NCI-H510A treated with DMSO at 0.1 percent for 48 hours (cell line): ENCODE measurements at places on chromosomes 11 and 22.
A peak's percentile ranks its signal among the peaks of the same experiment; 100 is the strongest.

GRCh38 chr11:20032127-20032526 is 128.1 kb downstream of the DBX1 start:
- DNase-seq = no peak

- no peak for DNase-seq
These were observed 2.2 kb upstream of the YWHAH start for GRCh38 chr22:31942091-31942490.

- no peak for DNase-seq
These were observed 2.8 kb downstream of the RIC8A start for GRCh38 chr11:210122-210802.

GRCh38 chr11:39541945-39542351 is 1917.5 kb downstream of the LRRC4C start:
- DNase-seq = no peak

DNA sequence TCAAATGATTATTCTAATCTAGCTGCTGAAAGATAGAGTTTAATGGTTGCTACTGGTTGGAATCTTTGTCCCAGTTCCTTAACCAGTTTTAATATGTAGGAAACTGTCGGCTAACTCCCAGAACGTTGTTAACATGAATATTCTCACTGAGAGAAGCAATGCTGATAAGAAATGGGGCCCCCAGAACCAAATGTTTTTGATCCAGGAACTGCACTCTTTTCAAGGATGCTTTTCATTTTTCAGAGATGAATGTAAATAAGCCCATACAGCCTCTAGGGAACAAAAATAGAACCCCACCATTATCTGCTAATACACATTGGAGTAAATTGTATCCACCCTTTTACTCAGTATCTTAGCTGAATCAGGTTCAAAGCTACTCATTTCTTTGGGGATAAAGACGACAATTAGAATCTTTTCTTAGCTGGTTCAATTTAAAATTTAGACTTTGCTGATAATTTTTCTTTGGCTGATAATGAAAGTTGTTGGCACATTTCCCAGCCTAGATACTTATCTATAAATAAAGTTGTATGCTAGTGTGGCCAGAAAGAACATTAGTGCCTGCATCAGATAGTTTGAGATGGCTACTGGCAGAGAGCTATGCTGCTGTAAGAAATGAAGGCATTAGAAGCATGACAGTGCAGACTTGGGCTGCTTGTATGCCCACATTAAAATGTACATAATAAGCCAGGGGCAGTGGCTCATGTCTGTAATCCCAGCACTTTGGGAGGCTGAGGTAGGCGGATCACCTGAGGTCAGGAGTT is 323.3 kb upstream of the PDGFD start:
- DNase-seq = no peak

DNA sequence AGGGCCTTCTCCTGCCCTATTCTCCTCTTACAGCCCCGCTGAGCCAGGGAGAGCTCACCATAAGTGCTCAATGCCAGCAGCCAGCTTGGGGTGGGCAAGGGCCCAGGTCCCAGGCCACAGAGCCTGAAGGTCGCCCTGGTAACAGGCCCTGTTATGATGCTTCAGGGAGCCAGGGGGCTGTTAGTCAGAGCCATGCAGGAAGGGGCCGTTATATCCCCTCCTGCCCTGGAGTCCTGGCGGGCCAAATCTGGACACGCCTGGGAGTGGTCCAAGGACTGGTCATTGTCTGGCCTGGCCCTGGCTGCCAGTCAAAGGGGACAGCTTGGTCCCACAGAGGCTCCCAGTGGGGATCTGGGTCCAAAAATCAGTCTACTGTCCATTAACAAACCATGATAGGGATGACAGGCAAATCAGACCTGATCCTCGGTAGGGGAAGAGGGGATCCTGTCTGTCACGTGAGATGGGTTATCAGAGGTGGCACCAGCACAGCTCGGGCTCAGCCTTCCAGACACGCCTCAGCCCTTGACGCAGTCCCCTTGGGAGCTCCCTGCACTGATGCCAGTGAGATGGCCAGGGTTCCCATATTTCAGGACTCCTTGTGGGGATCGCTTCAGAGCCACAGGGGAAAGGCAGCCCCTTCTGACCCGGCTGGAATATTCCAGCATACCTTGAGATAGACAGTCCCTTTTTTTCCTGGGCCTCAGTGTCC is 55.9 kb downstream of the LRRC32 start:
- DNase-seq = no peak

DNA sequence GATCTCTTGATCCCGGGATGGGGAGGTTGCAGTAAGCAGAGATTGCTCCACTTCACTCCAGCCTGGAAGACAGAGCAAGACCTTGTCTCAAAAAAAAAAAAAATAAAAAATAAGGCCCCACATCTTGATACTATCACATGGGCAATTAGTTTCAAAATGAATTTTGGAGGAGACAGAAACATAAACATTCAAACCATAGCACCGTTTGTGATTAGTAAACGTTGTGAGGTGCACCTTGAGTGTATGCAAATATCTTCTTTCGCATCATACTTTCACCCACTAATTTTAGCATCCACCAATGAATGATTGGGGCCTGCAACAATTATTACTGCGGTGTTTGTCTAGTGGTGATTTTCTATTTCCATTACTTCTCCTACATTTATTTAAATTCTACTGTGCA is 11.0 kb upstream of the SPDYC start:
- DNase-seq = no peak

GRCh38 chr22:23576681-23577080 is 3.4 kb downstream of the IGLL1 start:
- no peak for DNase-seq

- DNase-seq = no peak
These were observed 112.0 kb downstream of the PLEKHA7 start for GRCh38 chr11:16902182-16902581.

DNA sequence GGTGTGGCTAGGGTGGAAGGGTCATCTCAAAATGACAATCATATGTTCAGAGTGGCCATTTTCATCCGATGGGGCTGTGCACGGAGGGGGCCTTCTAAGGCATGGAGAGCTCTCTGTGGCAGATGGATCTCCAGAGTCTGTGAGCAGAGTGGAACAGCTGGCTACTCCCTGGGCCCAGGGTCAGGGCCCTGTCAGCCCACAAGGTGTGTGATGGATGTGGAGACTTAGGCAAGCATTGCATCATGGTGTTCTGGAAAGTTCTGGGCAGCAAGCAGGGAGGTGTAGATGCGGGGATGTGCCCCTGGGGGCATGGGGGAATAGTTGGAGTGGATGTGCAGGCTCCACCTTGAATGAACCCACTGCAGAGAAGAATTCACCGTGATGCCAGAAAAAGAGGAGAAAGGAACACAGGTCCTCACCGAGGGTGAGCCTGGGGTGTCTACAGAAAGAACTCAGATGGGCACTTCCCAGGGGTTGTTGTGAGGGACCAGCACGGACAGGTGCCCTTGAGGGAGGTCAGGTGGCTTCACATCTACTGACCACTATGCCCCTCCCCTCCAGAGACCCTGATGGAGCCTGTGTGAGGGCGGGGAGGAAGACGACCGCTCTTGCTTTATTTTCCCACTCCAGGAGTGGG is 51.1 kb downstream of the CHRDL2 start:
- no peak for DNase-seq

- no peak for DNase-seq
These were observed 17.3 kb downstream of the RHOD start for GRCh38 chr11:67073908-67074307.

DNA sequence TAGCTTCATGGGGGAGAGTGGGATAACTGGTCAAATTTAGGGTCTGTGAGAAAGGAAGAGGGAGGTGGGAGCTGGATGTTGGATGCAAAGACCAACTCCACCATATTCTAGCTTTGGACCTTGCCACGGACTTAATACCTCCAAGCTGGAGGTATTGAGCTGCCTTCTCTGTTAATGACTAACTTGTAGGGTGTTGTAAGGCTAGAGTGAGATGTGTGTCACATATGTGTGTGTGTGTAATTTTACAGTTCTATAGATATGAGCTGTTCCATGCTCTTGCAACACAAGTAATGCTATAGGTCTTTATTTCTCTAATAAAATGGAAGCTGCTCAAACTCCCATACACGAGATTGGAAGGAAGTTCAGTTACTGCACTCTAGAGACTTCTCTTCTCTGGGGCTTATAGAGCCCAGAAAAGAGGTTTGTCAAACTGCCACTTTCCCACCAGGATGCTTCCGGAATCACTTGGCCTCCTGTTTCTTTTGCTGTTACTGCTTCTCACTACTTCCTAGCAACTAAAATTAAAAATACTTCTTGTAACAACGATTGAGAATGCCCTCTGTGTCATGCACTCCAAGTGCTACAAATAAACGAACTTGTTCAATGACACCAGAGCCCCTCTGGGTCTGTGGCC is 16.0 kb upstream of the FJX1 start:
- DNase-seq = no peak

- peak; percentile 56 for DNase-seq
These were observed 789 bp upstream of the KDM2A start for GRCh38 chr11:67118181-67118766.

DNA sequence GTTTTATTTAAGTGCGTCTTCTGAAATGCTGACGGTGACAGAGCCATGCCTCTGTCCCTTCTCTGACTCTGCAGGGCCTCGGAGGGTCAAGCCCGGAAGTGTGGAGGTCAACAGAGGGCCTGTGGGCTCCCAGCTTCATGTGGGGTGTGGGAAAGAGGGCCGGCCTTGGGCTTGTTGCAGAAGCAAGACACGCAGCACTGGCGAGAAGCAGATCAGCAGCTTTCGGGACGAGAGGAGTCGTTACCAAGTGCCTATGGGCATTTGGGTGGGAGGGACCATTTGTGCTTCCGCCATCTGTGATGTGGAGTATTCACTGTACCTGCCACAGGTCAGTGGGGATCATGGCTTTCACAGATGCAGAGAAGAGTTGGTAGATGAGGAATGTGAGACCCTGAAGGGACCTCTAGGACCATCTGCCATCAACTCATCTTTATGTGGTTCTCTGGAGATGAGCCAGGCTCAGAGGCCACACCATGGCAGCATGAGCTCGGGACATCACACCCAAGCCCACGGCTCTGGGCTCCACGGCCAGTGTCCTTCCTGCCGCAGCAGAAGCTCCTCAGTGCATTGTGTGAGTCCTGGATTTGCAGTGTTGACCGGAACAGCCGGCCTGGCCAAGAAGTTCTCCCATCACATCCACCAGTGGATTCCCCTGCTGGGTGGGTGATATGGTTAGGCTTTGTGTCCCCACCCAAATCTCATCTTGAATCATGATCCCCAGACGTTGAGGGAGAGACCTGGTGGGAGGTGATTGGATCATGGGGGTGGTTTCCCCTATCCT is 590.7 kb downstream of the TBC1D22A start:
- no peak for DNase-seq

GRCh38 chr11:102478673-102479299 is 26.2 kb upstream of the TMEM123 start:
- DNase-seq = no peak

DNA sequence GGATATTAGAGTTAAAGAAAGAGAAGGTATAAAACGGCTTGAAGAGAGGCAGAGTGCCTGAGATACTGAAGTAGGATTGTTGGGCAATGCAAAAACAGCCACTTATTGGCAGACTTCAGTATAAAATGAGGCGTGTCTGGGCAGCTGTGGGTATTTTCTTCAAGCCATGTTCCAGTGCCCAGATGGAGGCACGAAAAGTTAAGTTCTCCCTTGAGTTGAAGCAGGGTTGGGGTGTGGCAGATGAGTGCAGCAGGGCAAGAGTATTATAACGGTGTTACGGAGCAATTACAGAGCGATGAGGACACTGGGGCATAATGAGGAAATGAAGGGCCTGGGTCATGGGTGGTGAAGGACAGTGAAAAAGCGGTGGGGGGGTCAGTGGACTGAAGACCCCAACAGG is 73.7 kb upstream of the CREB3L1 start:
- no peak for DNase-seq

- DNase-seq = peak; percentile 56
These were observed 7.5 kb upstream of the MS4A7 start for GRCh38 chr11:60370811-60371298.

DNA sequence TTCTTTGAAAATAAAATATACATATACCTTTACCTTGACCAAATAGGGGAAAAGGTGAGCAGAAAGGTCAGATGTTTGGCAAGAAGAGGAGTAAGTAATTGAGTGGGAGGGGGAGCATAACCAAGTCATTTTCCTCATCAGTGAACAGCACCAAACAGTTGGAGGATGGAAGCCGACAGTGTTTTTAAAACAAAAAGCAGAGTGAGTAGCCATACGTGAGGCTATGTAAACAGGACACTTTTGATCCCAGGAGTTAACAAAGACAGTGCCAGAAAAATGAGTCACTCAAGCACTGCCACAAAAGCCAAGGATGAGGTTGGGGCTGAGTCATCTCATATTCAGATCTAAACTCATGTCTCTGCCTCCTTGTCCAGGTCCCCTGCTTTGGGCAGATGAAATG is 734.7 kb downstream of the KCNA4 start:
- DNase-seq = no peak

DNA sequence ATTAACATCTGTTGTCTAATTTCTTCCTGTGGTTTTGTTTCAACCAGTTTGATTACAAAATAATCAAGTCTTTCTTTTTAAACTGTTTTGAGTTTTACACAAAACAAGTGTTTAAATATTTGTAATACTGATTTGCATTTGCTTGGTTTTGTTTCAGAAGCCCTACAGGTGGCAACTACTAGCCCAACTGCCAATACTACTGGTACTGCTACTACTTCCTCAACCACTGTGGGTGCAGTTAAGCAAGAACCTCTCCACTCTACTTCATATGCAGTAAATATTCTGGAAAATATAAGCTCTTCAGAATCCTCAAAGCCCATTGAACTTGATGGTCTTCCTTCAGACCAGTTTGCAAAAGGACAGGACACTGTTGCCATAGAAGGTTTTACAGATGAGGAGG is 61.1 kb downstream of the QSER1 start:
- DNase-seq = no peak

GRCh38 chr11:122717264-122717867 is 61.8 kb downstream of the UBASH3B start:
- DNase-seq = no peak

DNA sequence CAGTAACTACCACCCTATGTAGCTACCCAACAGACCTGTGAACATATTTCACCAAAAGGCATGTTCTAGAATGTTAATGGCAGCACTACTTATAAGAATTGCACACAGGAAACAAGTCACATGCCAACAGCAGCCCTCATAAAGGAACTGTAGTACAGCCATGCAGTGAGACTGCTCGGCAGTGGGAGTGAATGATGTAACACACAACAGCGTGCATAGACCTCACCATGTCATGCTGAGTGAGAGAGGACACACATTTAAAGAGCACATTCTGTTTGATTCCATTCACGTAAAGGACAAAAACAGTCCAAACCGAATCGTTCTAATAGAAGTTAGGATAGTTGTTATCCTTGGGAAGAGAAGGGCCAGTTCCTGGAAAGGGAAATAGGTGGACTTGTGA is 27.2 kb upstream of the KIRREL3 start:
- no peak for DNase-seq
